ENCODE measurements at places on chromosomes 2 and 18.

DNA sequence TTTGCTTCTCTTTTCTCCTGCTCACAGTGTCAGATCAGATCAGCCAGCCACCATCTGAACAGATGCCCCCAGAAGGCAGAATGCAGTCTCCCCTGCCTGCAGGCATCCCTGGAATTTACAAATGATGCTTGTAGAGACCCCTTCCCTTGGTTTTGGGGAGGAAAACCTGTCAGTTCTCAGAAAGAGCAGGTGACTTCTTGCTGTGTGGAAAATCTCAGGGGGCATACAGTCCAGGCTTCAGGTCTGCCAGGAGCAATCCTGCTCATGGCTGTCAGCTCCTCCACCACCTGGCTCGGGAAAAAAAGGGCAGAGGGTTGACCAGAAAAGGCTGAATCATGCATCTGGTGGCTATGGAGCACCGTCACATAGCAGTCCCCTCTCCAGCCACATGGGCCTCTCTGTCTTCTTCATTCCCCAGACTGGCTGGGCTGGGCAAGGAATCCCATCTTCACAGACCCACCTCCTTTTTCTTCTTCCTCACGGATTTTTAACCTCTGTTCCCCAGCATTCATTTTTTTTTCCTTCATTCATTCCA lies 107.0 kb downstream of the KCNF1 start:
- DNase-seq = no peak

DNA sequence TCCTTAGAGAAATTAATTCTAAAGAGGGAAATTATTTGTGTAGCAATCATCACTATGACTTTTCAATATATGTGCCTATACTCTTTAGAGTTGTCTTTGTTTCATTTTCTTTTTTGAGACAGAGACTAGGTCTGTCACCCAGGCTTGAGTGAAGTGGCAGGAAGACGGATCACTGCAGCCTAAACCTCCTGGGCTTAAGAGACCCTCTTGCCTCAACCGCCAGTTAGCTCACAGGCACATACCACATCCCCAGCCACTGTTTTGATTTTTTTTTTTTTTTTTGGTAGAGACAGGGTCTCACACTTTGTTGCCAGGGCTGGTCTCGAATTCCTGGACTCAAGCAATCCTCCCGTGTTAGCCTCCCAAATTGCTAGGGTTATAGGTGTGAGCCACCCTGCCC lies 12.4 kb downstream of the YWHAQ start:
- DNase-seq = no peak

DNA sequence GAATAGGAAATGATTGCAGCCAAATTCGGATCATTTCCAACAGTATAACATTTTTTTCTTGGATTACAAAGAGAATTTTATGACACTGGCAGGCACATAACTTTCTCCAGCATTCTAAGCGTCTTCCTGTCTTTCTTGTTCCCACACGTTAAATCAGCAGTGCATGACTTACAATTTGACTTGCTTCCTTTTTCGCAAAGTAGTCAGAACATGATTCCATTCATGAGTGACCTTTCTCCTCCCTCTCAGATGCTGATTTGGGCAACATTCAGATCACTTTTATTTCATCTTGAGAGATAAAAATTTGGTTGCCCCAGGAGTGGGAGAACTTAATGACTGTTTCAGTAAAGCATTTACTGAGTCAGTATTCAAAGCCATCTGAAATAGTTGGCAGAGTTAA lies 858.7 kb upstream of the ACVR2A start:
- no peak for DNase-seq

- DNase-seq = no peak
Measured at GRCh38 chr18:56721031-56721430, 69.9 kb downstream of the WDR7 start.

- no peak for DNase-seq
Measured at GRCh38 chr2:224934526-224935188, 107.6 kb downstream of the DOCK10 start.

GRCh38 chr2:85158559-85159273 lies 25.5 kb downstream of the TCF7L1 start:
- DNase-seq = no peak

- DNase-seq = no peak
Measured at GRCh38 chr2:69305712-69306392, 81.2 kb downstream of the GFPT1 start.

GRCh38 chr18:43279015-43279744 lies 1.9 kb upstream of the SYT4 start:
- DNase-seq = no peak

DNA sequence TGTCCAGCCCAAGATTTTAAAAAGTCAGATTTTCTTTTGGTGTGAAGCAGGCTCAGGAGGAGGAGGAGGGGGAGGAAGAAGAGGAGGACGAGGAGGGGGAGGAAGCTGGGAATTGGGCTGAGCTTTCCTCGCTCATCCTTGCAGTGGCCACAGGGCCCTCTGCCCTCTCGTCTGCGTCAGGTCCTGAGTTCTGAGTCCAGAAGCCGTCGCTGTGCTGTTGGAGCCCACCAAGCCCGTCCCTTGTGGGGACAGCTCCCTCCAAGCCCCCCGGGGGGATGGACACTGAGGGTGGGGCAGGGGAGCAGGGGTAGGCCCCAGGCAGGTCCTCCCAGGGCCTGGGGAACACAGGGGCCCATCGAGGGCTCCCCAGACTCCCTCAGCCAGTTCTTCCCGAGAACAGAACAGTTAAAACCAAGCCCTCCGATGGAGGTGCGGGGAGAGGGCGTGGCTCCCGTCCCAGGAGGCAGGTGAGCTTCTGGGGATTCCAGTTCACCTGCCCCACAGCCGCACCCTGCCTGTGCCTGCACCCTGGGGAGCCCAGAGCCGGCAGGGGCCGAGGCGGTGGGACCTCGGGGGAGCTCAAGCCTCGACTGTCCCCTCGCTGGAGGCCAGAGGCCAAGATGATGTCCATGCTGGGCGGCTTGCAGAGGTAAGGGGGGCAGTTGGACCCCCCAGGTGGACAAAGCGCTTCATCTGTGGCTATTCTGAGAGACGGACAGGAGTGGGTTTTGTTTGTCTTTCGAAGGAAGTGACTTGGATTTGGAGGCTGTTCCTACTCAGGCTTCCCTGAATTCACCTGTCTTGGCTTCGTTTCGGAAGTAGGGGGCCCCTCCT lies at the start of gene GAL3ST2:
TSS of gene GAL3ST2 (plus strand) at position 487 of the 834 bp plus-strand sequence. CDS start at position 621, 134 bp downstream.
- no peak for DNase-seq

GRCh38 chr2:12006850-12007249 lies 260.4 kb downstream of the LPIN1 start:
- no peak for DNase-seq
